ENCODE measurements at places on chromosomes 4 and X.

DNA sequence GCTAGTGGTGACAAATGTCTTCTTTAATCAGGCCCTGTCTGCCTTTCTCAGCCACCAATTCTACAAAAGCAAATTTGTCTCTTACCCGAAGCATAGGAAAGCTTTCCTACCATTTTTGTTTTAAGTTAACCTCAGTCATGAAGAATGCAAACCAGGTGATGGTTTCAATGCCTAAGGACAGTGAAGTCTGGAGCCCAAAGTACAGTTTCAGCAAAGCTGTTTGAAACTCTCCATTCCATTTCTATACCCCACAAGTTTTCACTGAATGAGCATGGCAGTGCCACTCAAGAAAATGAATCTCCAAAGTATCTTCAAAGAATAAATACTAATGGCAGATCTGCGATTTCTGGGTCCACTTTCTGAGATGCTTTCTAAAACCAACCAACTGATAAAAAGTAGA lies 23.9 kb downstream of the SRD5A3 start:
- DNase-seq, result no peak

DNA sequence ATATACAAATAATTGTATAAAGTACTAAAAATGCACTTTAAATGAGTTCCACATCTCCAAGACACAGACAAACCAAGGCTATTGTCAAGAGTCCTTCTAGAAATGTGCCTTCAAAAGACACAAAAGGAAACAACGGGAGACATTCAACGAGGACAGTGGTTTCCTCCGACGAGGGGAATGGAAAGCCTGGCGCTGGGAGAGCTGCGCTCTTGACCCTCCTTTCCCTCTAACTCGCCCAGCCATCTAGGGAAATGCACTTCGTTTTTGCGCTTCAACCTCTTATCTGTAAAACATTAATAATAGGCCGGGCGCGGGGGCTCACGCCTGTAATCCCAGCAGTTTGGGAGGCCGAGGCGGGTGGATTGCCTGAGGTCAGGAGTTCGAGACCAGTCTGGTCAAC lies 37.0 kb downstream of the ZFP42 start:
- no peak for DNase-seq

- DNase-seq, result no peak
Measured at GRCh38 chrX:65866146-65866545, 173.7 kb downstream of the VSIG4 start.

- DNase-seq, result no peak
Measured at GRCh38 chrX:147679356-147680005, 232.2 kb upstream of the FMR1 start.

GRCh38 chrX:27675493-27675892 lies 85.3 kb downstream of the DCAF8L2 start:
- no peak for DNase-seq

DNA sequence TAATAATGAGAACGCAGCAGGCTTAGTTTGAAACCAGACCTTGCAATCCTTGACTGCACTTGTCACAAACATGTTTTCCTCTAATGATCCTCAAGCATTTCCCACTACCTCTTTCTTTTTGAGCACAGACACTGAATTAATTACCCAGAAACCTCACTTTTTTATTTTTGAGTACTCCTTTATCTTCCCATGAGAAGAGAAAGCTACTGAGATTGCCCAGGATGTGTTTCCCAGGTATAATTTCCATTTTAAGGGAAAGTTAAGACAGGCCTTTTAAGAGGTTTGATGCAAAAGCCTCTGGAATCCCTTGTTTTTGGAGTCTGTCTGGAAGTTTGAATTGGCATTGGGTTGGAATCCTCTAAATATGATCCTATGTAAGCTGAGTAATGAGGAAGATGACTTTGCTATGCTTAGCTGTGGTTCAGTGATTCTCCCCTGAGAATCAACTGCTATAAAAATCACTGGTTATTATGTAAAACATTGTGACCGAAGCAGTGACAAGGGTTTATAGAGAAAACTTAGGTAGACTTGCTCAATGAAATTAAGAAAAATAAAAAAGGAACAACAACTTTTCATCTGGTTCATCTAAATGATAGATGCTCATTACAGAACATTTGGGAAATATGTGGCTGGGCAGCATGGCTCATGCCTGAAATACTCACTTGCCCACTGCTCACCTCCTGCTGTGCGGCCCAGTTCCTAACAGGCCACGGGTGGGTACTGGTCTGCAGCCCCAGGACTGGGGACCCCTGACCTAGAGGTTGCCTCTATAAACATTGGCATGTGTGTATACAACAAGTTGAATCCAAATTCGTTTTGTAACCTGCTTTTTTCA lies 10.8 kb upstream of the RHOH start:
- no peak for DNase-seq

GRCh38 chr4:21888195-21888976 lies 60.2 kb downstream of the KCNIP4 start:
- no peak for DNase-seq
